ENCODE measurements at places on chromosomes 6 and 20. TPM values are rescaled to one million over a fixed set of nuclear protein-coding genes. Genes with fewer than 3 reads are reported as not detected.
A peak's percentile ranks its signal among the peaks of the same experiment; 100 is the strongest.

HLA-DOB gene
- 0.79 TPM for total RNA-seq

KHDC1L gene
- total RNA-seq = not detected

EPHA7 gene
- total RNA-seq = 0.82 TPM

MAPK13 gene
- total RNA-seq = 4.5 TPM

SLC17A1 gene
- not detected for total RNA-seq

EYA2 gene
- 1.4 TPM for total RNA-seq

OPRL1 gene
- total RNA-seq = 2.8 TPM

UST gene
- 15.3 TPM for total RNA-seq

DYNLT2 gene
- total RNA-seq = 1.0 TPM

HMGN3 gene
- 71.5 TPM for total RNA-seq

TMEM74B gene
- 2.1 TPM for total RNA-seq

MOXD1 gene
- 3.5 TPM for total RNA-seq

DNA sequence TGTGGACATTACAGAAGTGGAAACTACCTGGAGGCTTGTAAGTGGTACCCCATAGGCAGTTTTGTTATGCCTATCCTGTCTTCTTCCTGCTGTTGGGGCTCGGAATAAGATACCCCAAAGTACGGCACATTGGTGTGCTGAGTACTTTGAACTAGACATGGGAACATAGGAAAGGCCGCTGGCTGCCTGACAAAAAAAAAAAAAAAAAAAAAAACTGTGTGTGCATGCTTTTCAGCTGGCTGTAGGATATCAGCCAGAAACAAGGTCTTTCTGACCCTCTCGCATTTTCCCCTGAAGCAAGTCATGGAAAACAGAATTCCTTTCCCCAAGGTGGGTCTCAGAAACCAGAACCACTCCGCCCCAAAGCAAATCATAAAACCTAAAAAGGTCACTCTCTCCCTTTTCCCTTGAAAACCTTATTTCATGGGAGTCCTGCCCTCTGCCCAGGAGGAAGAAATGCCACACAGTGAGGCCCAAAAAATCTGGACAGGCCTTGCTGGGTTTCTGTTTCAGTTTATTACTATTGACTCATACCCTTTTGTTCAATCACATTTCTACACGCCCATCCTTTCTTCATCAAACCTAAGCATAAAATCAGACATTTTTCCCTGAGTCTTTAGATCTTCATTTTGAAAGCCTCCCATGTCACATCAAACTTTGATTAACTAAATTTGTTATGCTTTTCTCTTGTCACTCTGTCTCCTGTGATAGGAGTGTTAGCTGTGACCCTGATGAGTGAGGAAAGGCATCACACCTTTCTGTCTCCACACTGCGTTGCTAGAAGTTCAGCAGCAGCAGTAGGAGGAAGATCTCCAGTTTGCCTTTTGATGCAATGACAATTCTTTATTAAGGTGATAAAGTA, 17.2 kb downstream of the SLC2A12 start:
- no peak overlapping the region for H3K4me3 ChIP-seq
- no peaks in the 10 kb centered on the region for H3K27me3 ChIP-seq
- peak overlapping the region; percentile 39 for H3K27ac ChIP-seq
- DNase-seq = no peak
- peaks cover 23% of the 10 kb centered on the region for H3K4me1 ChIP-seq

- no peaks in the 10 kb centered on the region for H3K36me3 ChIP-seq
- DNase-seq = no peak
- H3K27me3 ChIP-seq = no peaks in the 10 kb centered on the region
- peaks cover 23% of the 10 kb centered on the region for H3K4me1 ChIP-seq
Measured at GRCh38 chr6:33592595-33593413, 12.7 kb upstream of the BAK1 start.

- H3K27me3 ChIP-seq = no peaks in the 10 kb centered on the region
- no peak for DNase-seq
- H3K36me3 ChIP-seq = no peaks in the 10 kb centered on the region
- H3K4me3 ChIP-seq = no peak overlapping the region
- H3K27ac ChIP-seq = no peak overlapping the region
- peaks cover 51% of the 10 kb centered on the region for H3K4me1 ChIP-seq
Measured at GRCh38 chr6:17866876-17867444, 120.5 kb downstream of the KIF13A start.

DNA sequence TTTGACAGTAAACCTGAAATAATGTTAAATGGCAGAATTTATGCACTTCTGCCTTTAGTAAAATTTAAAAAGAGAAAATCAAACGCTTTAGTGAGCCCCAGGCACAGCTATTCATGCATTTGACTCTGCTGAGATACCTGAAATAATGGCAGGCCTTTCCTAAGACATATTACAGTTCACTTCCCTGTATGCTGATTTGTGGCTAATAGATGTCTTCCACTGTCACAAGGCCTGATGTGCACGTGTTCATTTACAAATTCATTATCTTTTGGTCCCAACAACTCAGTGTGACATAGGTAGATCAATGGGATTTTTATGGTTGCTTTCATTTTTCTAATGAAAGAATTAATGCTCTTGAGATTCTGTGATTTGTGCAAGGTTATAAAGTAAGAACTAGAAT, 449.7 kb upstream of the RGS17 start:
- H3K27ac ChIP-seq = no peak overlapping the region
- H3K27me3 ChIP-seq = no peaks in the 10 kb centered on the region
- H3K4me3 ChIP-seq = no peak overlapping the region

DNA sequence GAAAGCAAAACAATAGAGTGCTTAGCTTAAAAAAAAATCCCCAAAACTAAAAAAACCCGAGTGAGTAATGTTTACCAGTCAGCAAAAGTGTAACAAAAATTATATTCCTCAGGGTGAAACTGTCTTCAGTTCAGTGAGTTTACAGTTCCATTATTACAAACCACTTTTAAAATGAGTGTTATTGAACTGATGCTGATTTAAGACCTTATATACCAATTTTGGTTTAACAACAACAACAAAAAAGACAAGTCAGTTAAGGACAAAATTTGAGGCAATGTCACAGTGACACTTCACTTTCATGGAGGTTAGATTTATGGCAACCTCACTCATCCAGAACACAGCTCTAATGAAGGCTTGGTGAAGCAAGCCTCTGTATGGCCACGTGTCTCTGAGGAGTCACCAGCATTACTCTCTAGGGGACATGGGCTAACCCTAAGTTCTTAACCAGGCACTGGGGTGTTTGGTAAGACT, 630.8 kb downstream of the PHF3 start:
- H3K4me3 ChIP-seq = no peak overlapping the region
- no peak overlapping the region for H3K27ac ChIP-seq
- H3K36me3 ChIP-seq = no peaks in the 10 kb centered on the region
- no peaks in the 10 kb centered on the region for H3K4me1 ChIP-seq
- no peaks in the 10 kb centered on the region for H3K27me3 ChIP-seq
- no peak for DNase-seq

DNA sequence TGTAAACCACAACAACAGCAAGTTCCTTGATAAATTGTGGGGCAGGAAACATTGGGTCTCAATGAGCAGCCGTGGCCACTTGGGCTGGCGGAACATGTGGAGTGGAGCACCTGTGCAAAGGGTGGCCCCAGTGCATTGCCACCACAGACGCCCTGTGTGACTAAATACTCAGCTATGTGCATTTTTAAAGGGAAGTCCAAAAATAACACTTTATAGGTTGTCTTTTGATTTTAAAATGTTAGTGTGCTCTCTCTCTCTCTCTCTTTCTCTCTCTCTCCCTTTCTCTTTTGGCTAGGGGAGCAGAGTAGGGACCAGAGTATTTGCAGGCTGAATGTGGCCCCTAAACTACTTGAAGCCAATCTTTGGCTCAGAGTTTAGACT, 236.3 kb downstream of the BCAS1 start:
- H3K4me3 ChIP-seq = no peak overlapping the region
- DNase-seq = peak; percentile 45
- no peak overlapping the region for H3K27ac ChIP-seq
- H3K27me3 ChIP-seq = no peaks in the 10 kb centered on the region

GRCh38 chr6:45807311-45808041, 208.2 kb downstream of the CLIC5 start:
- no peaks in the 10 kb centered on the region for H3K4me1 ChIP-seq
- no peaks in the 10 kb centered on the region for H3K27me3 ChIP-seq
- no peak for DNase-seq
- no peak overlapping the region for H3K4me3 ChIP-seq
- H3K27ac ChIP-seq = no peak overlapping the region

GRCh38 chr6:147222160-147222838, 18.1 kb downstream of the STXBP5 start:
- no peaks in the 10 kb centered on the region for H3K36me3 ChIP-seq
- no peaks in the 10 kb centered on the region for H3K4me1 ChIP-seq
- no peaks in the 10 kb centered on the region for H3K27me3 ChIP-seq

DNA sequence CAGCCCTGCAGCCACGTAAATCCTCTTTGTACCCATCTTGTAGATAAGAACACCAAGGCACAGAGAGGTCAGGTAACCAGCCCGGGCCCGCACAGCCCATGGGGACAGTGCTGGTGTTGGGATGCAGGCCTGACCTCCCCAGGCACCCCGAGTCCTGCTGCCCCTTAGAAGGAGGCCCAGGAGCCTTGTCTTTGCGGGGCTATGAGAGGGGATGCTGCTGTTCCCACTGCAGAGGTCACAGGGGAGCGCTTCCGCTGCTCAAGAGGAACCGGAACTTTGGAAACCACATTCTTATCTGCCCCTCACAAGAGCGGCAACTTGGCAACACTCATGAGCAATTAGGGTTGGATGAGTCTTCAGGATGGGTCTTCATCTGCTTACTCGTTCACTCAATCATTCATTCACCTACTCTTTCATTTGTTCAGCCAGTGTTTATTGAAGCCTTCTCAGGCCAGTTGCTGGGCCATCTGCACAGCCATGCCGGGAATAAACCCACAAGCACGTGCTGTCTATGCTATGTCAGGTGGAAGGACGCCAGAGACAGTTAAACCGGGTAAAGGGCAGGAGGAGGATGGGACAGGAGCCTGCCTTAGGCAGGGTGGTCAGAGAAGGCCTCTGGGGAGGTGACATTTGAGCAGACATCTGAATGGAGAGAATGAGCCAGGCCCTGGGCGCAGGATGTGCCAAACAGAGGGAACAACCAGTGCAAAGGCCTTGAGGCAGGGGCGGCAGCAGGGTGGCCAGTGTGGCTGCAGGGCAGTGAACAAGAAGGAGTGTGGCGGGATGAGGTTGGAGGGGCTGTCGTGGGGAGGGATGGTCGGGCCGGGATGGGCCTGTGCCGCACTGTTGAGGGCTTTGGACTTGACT, 60.8 kb downstream of the RBM38 start:
- H3K27me3 ChIP-seq = peaks cover 29% of the 10 kb centered on the region
- no peak for DNase-seq
- H3K4me3 ChIP-seq = no peak overlapping the region
- no peak overlapping the region for H3K27ac ChIP-seq
- no peaks in the 10 kb centered on the region for H3K36me3 ChIP-seq

DNA sequence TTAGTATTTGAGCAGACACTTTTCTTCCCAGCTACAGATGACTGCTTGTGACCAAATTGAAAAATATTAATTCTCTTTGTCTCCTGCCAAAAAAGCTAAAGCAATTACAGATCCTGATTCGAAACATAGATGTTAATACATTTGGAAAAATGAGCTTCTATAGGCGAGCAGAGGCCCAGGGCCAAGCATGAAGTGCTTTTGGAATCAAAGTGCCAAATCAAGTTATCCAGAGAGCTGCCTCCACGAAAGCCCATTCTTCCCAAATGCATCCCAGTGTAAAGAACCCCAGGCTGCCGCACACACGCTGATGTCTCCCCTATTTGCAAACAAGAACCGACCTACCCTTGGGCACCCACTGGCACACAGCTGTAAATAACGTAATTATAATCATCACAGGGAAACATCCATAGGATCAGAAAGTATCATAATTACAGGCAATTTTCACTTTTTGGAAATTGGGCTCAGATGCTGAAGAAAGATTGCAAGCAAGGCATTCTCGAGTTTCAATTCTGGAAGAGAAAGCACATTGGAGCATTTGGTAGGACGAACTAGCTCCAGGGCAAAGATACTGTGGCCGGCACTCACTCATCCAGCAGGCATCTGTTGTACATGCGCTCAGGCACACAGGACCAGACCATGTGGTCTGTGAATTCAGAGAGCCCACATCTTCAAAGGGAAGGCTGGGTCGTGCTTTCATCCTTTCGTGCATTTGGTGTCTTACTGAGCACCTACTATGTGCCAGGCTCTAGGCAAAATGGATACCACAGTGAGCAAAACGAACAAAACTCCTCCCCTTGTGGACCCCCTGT, 45.9 kb downstream of the BMP7 start:
- no peaks in the 10 kb centered on the region for H3K4me1 ChIP-seq
- no peaks in the 10 kb centered on the region for H3K36me3 ChIP-seq
- H3K4me3 ChIP-seq = no peak overlapping the region
- H3K27ac ChIP-seq = no peak overlapping the region

GRCh38 chr6:141501616-141502015, 631.1 kb upstream of the GJE1 start:
- no peaks in the 10 kb centered on the region for H3K4me1 ChIP-seq
- no peak overlapping the region for H3K27ac ChIP-seq
- no peak overlapping the region for H3K4me3 ChIP-seq
- no peak for DNase-seq
- no peaks in the 10 kb centered on the region for H3K27me3 ChIP-seq
- H3K36me3 ChIP-seq = no peaks in the 10 kb centered on the region

- H3K4me1 ChIP-seq = peaks cover 3% of the 10 kb centered on the region
- peak; percentile 57 for DNase-seq
- H3K27me3 ChIP-seq = no peaks in the 10 kb centered on the region
- no peak overlapping the region for H3K27ac ChIP-seq
- no peaks in the 10 kb centered on the region for H3K36me3 ChIP-seq
- no peak overlapping the region for H3K4me3 ChIP-seq
Measured at GRCh38 chr6:145034664-145035063, 700.7 kb downstream of the EPM2A start.

GRCh38 chr6:43936476-43936875, 166.5 kb downstream of the VEGFA start:
- H3K27me3 ChIP-seq = no peaks in the 10 kb centered on the region
- DNase-seq = no peak
- peaks cover 12% of the 10 kb centered on the region for H3K4me1 ChIP-seq
- no peak overlapping the region for H3K4me3 ChIP-seq

DNA sequence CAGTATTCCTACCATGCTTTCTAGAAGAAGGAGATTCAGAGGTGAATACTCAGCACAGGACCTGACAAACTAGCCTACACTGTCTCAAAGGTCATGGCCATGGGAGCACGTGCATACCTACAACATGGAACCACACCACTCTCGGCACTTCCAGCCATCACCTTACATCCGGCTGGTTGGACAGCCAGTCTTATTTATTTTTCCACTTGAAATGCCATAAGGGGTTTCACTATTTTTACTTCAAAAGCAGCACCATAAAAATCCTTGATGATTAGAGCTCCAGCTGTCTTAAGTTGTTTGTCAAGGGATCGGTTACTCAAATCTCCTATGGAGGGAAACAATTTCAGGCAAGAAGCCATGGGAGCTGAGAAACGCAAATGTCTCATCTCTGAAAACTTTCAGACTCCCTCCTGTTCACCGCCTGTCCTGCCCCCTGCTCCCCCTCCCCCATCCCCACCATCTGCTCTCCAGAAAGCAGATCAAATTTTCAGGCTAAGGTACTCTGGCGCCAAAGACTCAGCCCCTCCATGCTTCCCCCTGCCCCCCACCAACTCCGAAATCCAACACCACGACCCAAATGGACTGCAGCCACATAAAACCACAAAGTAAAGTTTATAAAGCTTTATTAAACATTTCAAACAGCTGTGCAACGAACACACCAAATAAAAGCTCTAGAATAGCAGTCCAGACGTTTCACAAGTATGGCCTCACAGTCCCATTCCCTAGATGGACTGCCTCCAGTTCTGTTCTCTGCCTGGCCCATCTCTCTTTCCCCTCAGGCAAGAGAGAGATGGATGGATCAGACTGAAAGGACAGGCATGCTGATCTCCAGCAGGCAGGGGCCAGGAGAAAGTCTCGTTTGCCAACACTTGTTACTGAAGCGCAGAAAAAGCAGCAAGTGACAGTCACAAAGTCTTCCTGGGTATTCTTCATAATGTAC, 4.0 kb upstream of the NNAT start:
- no peaks in the 10 kb centered on the region for H3K27me3 ChIP-seq
- H3K4me3 ChIP-seq = no peak overlapping the region
- H3K36me3 ChIP-seq = peaks cover 10% of the 10 kb centered on the region
- peaks cover 31% of the 10 kb centered on the region for H3K4me1 ChIP-seq
